KG1 (cell line): ENCODE measurements at places on chromosomes 5 and 9.

DNA sequence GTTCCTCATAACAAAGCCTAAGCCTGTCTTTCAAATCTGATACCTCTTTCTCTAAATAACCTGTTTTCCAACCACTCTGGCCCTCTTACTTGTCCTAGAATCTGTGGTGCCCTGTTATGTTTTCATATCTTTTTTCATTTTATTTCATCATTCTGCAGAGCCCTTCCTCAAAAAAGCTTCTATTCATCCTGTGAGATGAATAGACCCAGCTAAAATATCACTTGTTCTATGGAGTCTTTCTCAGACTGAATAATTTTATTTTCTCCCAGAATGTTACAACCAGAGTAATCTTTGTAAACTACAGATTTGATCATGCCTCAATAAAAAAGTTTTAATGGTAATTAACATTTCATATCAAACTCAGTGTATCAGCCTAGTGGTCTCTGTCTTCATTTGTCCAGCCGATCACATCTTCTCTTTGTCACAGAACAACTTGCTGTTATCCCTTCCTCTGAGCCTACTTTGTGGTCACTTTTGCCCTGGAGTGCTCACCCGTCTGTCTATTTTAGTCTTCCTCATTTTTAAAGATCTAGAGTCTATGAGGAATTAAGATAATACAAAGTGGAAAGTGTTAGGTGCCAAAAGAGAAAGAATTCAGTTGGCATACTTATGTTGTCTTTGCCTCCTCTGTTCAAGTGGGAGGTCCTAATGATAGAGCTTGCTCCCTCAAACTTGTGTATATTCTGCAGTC lies 77.8 kb downstream of the ZCCHC7 start:
- DNase-seq = no peak

DNA sequence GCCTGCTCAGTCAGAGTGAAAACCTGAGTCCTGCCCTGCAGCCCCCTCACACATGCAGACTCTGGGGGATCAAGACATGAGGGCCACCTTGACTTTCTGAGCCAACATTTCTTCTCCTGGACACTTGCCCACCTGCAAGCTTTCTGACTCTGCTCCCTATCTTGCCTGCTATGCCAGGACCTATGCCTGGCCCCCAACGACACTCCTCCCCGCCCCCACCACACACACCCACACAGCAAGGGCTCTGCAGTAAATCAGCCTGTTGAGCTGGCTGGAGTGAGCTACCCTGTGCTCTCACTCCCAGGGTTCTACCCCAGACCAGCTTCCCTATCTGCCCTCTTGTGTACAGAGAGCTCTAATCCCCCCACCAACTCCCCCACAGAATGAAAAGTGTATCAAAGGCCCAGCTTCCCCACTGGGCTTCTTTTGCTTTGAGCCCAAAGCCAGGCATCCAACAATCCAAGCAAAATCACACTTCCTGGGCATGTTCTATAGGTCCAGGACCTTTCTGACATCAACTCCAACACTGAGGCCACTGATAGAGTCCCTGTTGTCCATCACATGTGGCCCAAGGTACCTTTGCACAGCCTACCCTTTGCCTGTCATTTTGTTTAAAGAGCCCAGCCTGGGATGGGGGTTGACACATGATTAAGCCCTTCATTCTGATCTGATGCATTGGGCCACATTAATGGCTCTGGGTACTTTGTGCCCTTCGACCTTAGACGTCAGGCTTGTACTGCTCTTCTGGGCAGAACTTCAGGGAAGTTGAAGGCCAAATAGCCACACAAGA lies 7.2 kb downstream of the PDLIM4 start:
- DNase-seq = no peak

GRCh38 chr9:17116400-17116837 lies 18.4 kb upstream of the CNTLN start:
- DNase-seq = peak; percentile 32

DNA sequence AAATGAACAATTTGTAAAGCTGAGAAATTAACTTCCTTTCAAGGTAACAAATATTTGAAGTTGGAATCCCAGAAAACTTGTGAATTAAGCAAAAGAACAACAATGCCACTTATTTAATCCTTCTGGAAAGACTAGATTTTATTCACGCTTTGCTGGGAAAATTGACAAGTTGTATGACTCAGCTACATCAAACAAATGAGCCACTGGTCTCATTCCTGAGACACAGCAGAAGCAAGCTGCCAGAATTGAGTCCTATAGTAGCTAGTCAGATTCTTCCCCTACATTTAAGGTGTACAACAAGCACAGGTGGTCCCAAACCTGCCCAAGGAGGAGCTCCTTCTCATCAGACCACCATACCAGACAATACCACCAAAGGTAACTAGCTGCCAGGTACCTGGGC lies 280.7 kb downstream of the SPOCK1 start:
- DNase-seq = no peak

GRCh38 chr9:78986446-78986845 lies 585.3 kb upstream of the TLE4 start:
- no peak for DNase-seq

DNA sequence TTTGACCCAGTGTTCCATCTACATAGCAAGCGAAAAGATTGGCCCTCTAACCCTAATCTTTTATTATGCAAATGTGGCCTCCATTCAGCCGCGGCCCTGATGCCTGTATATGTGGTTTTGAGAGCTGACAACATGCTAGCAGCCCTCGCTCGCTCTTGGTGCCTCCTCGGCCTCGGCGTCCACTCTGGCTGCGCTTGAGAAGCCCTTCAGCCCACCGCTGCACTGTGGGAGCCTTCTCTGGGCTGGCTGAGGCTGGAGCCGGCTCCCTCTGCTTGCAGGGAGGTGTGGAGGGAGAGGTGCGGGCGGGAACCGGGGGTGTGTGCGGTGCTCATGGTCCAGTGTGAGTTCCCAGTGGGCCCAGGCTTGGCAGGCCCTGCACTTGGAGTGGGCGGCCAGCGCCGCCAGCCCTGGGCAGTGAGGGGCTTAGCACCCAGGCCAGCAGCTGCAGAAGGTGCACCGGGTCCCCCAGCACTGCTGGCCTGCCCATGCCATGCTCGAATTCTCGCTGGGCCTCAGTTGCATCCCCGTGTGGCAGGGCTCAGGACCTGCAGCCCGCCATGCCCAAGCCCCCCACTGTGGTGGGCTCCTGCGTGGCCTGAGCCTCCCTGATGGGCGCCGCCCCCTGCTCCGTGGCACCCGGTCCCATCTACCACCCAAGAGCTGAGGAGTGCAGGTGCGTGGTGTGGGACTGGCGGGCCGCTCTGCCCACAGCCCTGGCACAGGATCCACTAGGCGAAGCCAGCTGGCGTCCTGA lies 757.5 kb upstream of the CTNND2 start:
- DNase-seq = no peak

- no peak for DNase-seq
Measured at GRCh38 chr5:72499730-72500129, 7.5 kb downstream of the ZNF366 start.

DNA sequence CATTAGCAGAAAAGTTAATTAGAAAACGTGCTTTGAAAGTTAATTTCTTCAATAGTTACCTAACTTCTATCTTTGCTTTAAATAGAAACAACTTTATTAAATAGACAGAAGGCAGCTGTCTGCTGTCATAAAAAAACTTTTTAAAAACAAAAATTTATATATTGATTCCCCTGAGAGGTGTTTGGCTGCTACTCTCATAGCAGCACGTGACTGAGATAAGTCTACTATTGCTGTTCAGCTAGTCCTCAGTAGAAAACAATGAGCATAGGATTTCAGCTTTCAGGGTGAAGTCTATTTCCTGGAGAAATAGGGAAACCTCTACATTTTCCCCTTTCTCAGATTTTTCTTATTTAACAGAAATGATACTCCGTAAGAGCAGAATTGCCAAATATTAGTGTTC lies 135.0 kb upstream of the FBN2 start:
- DNase-seq = no peak

GRCh38 chr9:105144076-105144475 lies 100.4 kb upstream of the SLC44A1 start:
- no peak for DNase-seq

- peak; percentile 76 for DNase-seq
Measured at GRCh38 chr9:126804696-126805553, at the start of gene ZBTB43. Gene ZBTB43, plus strand, starts transcription at chr9:126805040. Its CDS starts 27,470 bp downstream, at chr9:126832510.

GRCh38 chr9:34125681-34126206 lies 754 bp downstream of the DCAF12 start:
- no peak for DNase-seq

- no peak for DNase-seq
Measured at GRCh38 chr5:960551-960950, 48.1 kb upstream of the NKD2 start.

DNA sequence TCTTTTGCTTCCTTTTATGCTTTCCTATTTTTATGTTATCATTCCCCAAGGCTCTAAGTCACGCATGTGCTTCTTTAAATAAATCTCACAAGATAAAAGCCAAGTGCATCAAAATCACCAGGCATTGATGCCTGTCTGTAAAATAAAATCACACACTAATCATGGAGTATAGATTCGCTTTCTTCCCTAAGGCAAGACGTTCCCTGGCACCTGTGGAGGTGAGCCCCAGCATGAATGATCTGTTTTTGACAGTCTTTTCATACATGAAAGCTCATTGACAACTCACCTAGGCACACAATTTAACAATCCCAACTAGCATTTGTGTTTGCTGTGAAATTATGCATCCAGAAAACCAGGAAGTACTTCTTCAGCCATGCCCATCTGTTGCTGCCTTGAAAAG lies 146.9 kb upstream of the DMAC1 start:
- no peak for DNase-seq

- DNase-seq = no peak
Measured at GRCh38 chr9:111412280-111412679, 71.9 kb downstream of the ECPAS start.

- DNase-seq = no peak
Measured at GRCh38 chr5:167608390-167609272, 682.8 kb upstream of the WWC1 start.

GRCh38 chr9:101093620-101094019 lies 65.1 kb downstream of the PLPPR1 start:
- no peak for DNase-seq

- DNase-seq = peak; percentile 25
Measured at GRCh38 chr9:37034305-37034937, 353 bp upstream of the PAX5 start.

GRCh38 chr5:173891308-173892116 lies 3.4 kb downstream of the CPEB4 start:
- DNase-seq = no peak

- no peak for DNase-seq
Measured at GRCh38 chr5:175822225-175822624, 49.2 kb upstream of the CPLX2 start.

GRCh38 chr5:107361945-107362344 lies 308.8 kb downstream of the EFNA5 start:
- no peak for DNase-seq

GRCh38 chr9:73030370-73031030 lies 77.6 kb upstream of the ALDH1A1 start:
- no peak for DNase-seq

- no peak for DNase-seq
Measured at GRCh38 chr9:133759146-133759900, 21.2 kb upstream of the SARDH start.

DNA sequence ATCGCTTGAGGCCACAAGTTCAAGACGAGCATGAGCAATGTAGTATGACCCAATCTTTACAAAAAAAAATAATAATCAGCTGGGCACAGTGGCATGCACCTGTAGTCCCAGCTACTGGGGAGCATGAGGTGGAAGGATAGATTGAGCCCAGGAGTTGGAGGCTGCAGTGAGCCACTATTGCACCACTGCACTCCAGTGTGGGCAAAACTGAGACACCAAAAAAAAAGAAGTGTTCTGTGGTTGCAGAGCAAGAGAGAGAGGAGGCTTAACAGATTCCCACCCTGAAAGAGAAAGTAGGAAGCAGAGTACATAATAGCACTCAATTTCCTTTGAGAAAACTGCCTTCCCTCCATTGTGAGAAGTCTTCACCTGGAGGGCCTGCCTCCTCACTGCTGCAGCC lies 52.6 kb downstream of the ALDH7A1 start:
- DNase-seq = no peak

- DNase-seq = no peak
Measured at GRCh38 chr9:118271936-118272335, 567.7 kb downstream of the TLR4 start.

GRCh38 chr9:132519033-132519432 lies 63.4 kb upstream of the BARHL1 start:
- DNase-seq = no peak

GRCh38 chr5:179879003-179879689 lies 20.5 kb upstream of the MRNIP start:
- no peak for DNase-seq

DNA sequence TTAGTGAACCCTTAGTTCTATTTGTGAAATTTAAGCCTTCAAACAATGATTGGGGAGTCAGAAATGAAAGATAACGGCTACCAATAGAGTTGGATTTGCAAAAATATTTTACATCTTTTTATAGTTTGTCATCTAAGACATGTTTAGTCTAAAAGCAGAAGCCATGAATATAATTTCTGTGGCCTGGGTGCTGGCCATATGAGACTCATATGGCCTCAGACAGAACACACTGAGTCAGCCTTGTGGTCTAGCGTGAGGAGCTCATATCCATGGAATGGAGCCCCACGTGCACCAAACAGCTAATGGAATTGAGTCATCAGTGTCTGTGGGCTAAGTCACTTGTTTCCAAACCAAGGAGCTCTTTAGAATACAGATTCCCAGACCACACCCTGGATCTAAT lies 240.7 kb upstream of the NREP start:
- DNase-seq = no peak

GRCh38 chr9:119810645-119811429 lies 441.6 kb upstream of the BRINP1 start:
- DNase-seq = no peak

- DNase-seq = no peak
Measured at GRCh38 chr9:134621558-134622110, 20.0 kb upstream of the COL5A1 start.

DNA sequence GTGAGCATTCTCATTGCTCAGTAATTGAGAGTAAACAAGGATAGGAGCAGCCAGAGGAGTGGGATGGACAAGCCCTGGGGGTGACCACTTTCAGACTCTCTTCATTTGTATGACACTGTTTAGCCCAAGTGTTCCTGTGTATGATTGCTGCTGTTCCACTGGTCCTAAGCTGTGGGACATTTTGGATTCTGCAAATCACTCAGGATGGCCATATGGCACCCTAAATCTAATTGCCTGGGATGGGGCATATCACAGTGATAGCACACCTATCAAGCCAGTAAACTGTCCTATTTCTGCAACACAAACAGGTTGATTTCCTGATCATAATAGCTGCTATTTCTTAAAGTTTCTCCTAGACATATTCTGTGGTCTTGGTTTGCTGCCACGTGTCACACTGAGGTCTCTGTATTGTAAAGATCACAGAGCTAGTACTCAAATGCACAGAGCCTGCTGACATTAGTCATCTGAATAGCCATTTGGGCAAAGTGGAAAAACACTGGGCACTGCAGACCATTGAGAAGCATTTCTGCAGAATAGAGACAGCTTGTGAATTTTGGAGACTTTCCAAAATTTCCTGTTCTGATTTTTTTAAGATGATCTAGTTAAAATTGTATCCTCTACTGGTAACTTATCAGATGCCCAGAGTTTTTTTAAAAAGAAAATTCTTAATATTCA lies 320.2 kb downstream of the RFX3 start:
- DNase-seq = no peak

GRCh38 chr9:20270161-20270560 lies 352.1 kb downstream of the MLLT3 start:
- no peak for DNase-seq
